ENCODE measurements at places on chromosomes 4 and X.

DNA sequence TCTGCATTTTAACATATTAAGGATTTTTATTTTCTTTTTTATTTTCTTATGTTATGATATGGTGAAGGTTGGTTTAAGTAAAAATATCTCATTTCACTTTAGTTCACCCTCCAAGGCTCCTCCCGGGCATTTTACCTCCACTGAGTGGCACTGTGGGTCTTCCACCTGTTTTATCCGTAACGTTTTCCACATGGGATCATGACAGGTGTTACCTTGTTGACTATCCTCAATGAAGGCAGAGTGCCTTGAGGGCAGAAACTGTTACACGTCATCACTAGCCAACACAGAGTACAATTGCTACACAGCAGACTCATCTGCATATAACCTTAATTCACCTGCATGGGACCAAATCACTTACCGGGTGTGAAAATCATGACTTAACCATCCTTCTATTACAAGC is 105.8 kb downstream of the GEMIN8 start:
- peak; percentile 38 for DNase-seq

DNA sequence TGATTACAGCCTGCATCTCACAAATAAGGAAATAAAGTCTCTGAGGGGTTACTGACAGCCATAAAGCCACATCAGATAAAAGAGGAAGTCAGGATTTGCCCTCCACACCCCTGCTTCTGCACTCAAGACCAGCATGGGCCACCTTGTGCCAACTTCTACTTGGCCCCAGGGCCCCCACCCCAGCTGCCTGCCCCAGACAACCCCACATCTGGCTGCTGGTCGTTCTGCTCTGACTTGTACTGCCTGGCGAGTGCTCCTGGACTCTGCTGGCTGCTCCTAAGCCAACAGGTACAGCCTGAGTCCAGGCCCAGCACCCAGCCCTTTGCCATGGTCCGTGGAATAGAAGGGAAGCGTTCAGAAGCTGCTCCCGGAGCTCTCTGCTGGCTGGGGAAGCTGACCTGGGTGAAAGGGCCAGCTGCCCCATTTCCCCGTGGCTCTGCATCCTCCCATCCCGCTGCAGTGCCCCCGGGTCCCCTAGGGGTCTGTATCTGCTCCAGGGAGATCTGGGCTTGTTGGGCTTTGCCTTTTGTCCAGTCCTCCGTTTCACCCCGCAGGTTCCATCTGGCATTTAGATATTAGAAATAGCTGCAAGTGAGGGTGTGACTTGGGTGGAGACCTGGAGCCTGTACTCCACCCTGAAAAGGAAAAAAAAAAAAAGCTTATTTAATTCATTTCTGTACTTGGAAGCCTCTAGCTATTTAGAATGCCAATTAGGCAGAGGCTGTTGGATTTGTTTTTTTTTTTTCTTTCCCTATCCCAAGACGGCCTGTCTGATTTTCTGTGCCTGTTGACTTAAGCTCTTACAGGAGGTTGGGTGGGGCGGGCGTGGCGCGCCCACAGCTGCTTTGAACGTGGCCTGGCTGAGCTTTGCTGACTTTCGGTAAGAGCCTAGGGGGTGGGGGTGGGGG is 194.7 kb downstream of the PTTG2 start:
- peak; percentile 9 for DNase-seq

DNA sequence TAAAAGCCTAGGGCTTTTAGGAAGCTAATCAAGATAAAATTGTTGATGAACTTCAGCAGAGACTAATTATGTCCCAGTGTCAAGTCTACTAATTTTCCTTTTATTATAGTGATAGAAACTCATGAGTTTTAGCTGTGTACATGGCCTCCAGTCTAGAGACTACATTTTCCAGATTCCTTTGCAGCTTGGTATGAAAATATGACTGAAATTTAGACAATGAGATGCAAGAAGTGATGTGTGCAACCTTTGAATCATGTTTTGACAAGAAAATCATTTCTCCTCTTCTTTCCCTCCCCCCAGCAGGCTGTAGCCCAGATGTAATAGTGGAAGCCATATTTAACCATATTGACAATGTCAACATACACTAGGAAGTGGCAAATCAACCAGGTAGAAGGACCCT is 30.3 kb upstream of the IL13RA2 start:
- DNase-seq: no peak

- no peak for DNase-seq
These were observed 148.9 kb downstream of the STIM2 start for GRCh38 chr4:27009539-27009938.

DNA sequence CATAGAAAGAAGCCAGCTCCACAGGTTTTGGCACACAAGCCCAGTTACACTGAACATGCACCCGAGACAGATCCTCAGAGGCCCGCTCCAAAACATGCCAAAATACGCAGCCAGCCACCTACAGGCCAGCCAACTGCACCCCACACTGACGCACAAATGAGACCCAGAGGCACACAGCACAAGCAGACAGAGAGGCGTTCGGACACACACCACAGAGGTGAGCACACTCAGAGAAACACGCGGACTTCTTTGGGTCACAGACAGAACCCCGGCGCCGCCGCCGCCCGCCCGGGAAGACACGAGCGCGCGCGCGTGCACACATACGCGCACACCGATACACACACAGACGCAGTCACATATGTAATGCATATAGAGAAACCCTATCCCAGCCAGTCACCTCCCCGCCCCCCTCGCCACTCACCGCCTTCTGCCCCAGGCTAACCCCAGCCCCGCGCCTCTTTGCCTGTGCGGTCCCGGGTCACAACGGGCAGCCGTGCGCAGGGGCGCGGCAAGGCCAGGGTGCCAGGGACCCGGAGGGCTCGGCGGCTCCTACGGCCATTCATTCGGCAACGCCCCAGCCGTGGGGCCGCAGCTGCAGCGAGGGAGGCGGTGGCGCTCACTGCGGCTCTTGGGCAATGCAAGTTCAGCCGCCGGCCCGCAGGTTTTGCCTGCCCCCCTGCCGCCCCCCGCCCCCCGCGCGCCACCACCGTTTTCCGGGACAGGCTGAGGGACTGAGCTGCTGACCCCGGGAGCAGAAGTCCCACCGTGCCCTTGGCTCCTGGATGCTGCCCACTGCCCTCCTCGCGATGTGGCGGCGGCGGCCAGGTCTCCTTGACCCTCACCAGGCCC is 553 bp downstream of the SEPTIN6 start:
- DNase-seq: no peak

DNA sequence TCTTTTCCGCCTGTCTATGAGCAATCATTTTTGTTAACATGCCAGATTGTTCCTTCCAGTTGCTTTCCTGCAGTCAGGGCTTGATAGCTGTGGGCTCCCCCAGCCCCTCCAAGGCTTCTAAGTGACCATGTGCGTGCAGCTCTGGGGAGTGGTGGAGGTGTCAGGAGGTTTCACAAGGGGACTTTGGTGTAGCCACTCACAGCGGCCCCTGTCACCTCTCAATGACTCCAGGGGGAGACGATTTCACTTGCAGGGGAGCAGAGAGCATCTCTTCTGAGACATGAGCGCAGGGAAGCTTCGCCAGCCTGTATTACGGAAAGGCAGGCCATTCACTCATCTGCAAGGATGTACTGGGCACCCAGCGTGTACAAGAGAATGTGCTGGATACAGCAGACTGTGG is 3.1 kb upstream of the GPR78 start:
- no peak for DNase-seq

- no peak for DNase-seq
These were observed 13.4 kb upstream of the NHS start for GRCh38 chrX:17361620-17362019.

- no peak for DNase-seq
These were observed 54.1 kb upstream of the VEGFD start for GRCh38 chrX:15438332-15438731.

- no peak for DNase-seq
These were observed 46.6 kb downstream of the PGRMC2 start for GRCh38 chr4:128241019-128241418.

GRCh38 chrX:96455078-96455477 is 229.6 kb upstream of the DIAPH2 start:
- no peak for DNase-seq

DNA sequence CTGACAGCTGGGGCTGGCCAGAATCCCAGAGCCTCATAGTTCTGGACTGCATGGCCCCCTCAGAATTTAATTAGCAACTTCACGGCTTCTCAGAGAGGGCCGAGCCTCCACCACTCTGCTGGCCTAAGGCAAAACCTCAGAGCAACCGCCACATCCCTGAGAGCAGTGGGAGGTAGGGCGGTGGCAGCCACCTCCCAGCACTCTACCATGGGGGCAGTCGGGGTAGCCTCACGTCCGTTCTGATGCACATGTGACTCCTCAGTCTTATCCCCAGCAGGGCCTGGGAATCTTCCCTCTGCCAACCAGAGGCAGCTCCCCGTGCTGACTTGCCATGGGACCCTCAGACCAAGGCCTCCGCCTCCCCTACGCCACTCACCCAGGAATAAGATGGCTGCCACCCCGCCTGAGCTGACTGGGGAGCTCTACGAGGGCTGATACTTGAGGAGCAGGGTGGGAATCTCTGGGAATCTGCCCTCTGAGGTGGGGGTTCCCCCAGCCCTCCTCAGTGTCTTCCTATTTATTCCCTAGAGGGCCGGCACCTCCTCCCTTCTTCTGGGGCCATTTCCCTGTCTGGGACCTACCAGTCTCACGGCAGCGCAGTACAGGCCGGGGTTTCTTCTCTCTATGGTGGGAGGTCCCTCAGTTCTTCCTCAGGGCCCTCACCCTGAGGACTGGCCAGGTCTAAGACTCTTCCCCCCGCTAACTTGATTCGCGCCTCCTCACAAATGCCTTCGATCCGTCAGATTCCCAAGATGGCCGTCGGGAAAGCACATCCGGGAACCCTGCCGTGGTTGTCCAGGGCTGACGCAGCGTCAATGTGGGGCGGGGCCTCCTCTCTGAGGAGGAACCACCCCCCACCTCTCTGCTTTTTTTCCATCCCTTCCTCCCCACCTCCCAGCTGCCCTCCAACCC is at the start of gene MAGEC2:
Gene MAGEC2, minus strand, starts transcription at position 769 of the 912 bp plus-strand sequence. CDS start 1,303 bp downstream, outside the sequence.
- peak; percentile 73 for DNase-seq

- DNase-seq: no peak
These were observed 215.3 kb upstream of the CXorf66 start for GRCh38 chrX:140180585-140180984.

DNA sequence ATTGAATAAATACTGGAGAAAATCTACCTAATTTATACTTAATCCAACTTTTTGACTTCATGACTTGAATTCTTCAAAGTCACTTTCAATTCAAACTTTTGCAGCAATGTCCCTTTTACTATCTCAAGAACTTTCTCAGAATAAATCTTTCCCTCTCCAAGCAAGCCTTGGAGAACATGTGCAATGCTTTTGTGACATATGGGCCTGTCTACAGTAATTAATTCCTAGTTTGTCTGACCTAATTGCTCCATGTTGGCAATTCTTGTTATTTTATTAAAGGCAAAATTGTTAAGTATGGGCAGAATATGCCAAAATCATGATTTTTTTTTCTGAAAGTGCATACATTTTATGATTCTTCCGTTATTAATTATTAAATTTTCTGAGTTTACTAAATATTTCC is 1115.3 kb downstream of the PDHA2 start:
- DNase-seq: no peak

DNA sequence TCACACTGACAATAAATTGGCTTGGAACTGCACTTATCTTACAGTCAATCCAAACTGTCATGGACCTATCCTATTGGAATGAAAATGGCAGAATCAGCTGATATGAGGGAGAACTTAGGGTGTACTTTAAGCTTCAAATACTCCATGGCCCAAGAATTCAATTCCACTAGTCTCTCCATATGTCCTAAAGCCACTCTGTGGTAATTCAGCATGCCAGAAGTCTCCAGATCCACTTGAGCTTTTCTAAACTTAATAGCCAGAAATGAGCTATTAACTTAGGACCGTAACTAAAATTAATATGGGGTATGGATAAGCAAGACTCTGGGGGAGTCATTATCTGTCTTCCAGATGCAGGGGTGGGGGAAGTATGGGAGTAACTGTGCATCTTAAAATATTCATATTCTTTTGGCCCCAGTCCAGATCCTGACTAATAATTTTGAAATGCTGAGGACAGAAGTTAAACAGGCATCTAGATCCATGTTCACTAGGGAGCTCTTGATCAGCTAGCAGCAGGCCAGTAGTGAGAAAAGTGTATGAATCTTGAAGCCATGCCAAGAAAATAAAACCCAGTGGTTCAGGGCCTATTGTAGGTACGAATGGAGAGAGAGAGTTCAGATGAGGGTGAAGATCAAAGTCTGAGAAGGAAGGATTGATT is 167.6 kb downstream of the DKK2 start:
- no peak for DNase-seq

DNA sequence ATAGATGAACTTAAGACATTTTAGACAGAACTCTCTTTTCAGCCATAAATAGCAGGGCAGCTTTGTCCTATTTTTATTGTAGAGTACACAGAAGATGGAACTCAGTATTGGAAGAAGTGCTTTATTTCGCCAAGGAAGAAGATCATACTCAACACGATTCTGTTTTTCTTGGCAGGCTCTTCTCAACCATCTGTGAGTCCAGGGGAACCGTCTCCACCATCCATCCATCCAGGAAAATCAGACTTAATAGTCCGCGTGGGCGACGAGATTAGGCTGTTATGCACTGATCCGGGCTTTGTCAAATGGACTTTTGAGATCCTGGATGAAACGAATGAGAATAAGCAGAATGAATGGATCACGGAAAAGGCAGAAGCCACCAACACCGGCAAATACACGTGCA is 37.6 kb downstream of the KIT start:
- no peak for DNase-seq

GRCh38 chrX:47129899-47130358 is 14.6 kb downstream of the NDUFB11 start:
- DNase-seq: no peak

DNA sequence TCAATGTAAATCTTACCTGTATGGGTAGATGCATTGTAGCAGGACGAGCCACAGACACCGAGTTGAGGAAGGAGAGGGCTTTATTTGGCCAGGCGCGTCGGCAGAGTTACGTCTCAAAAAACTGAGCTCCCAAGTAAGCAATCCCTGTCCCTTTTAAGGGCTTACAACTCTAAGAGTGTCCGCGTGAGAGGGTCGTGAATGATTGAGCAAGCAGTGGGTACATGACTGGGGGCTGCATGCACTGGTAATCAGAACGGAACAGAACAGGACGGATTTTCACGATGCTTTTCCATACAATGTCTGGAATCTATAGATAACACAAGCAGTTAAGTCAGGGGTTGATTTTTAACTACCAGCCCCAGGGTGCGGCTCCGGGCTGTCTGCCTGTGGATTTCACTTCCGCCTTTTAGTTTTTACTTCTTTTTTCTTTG is 524.9 kb upstream of the HTR2C start:
- no peak for DNase-seq

All from NCI-H774 (cell line).